ENCODE measurements at places on chromosomes 6 and 20.

- DNase-seq: no peak
Observed at GRCh38 chr20:32067234-32067821, 15.3 kb downstream of the HCK start.

- DNase-seq: no peak
Observed at GRCh38 chr20:24289737-24290481, 179.5 kb upstream of the SYNDIG1 start.

DNA sequence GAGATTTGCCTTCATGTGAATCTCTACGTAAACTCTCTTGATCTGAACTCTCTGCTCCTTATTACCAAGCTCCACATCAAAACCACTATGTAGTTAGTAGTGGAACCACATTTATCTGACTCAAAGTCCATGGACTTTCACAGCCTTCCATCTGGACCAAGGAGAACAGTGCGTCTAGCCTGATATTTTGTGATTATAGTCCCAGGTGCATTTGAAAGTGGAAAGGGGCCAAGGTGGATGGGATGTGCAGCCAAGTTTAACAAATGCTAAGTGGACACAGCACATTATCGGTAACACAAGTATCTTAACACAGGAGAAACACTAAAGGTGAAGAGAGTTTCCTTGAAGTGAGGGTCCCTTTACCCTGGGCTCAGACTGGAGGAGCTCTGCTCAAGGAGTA is 281.2 kb upstream of the SGK1 start:
- no peak for DNase-seq

DNA sequence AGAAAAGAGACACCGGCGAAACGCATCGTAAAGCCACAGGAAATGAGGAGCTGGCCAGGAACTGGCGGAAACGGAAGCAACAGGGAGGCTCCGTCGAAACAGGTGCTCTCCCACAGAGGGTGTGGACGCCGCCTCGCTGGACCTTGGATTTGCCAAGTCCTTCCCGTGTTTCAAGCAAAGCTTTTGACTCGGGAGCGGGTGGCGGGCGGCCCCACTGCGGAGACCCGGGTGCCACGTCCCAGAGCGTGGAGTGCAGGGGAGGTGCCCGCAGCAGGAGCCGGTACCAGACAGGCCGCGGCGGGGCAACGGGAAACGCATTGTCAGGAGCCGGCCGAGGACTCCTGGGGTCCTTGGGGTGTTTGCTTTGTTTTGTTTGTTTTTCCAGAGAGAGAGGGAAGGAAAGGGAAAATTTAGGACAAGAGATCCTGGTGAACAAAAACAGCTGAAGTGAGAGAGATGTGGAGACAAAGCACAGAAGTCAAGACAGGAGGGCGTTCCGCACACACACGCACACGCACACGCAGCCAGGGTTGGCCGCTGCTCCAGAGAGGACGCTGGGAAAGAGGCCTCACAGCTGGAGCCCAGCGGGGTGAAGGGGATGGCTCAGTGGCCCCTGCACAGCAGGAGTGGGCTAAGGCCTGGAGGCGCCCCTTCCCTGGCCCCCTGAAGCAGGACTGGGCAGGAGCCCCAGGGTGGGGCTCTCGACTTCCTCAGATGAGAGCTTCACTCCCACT is 50.9 kb upstream of the CHRNA4 start:
- DNase-seq: no peak

GRCh38 chr20:19252451-19253120 is 40.1 kb downstream of the SLC24A3 start:
- peak; percentile 40 for DNase-seq

GRCh38 chr6:50847890-50848594 is 29.4 kb downstream of the TFAP2B start:
- no peak for DNase-seq

- DNase-seq: no peak
Observed at GRCh38 chr20:31747640-31748039, 8.6 kb downstream of the TPX2 start.

- DNase-seq: no peak
Observed at GRCh38 chr6:126054258-126054702, 67.9 kb downstream of the TRMT11 start.

DNA sequence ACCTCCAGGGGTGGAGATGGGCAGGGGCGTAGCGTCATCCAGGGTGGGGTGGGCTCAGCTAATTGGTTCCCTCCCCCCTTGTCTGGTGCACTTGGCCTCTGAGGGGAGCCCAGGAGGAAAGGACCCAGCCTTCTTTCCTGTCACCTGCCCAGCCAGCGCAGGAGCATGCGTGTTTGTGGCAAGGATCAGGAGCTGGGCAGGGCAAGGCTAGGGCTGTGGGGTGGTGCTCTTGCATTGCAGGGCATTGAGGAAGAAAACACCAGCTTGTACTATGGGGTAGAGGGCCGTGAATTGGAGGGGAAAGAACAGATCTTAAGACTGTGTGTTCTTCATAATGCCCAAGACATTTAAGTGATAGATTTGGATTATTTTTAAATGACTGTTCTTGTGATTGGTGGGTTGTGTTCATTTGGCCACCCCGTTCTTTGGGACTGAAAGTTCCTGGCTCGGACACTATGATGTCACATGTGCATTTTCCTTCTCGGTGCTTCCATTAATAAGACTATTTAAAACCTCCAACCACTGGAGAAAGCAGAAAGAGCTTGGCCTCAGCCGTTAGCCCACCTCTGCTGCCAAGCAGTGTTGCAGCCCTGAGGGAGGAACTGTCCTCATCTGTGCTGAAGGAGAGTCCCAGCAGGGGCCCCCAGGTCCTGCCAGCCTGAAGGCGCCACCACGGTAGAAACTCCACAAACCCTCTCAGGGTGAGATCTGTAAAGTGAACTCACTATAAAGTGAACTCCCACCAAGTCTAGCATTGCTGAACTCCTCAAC is 136.2 kb upstream of the INSM1 start:
- DNase-seq: no peak

DNA sequence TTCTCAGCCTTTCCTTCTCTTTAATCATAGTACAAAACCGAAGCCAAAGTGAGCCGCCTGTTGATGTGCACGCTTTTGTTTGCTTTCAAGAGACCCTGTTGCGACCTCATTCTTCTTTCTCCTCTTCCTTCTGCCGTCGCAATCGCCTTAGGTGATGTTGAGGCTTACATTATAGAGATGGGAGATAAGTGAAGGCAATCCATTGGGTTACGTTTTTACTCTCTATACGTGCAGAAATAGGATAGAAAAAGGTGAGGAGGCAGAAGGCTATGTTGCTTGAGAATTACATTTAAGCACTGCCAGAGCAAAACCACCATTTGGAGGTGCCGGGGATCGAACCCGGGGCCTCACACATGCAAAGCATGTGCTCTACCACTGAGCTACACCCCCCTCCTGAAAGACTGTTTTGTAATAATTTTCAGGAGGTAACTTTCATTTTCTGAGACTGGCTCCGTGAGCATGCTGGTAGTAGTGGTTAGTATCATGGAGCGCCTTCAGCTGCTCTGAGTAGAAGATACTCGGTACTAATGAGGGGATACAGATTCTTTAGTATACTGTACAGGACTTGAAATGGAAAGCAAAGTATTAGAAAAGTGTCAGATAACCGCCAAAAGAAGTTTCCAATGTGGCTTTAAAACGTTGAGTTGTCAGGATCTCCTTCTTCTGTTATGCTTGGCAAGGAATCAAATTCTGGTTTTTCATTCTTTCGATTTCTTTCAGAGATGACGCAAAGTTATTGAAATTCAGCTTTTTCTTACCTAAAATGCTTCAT is 165.6 kb downstream of the TRIM27 start:
- no peak for DNase-seq

- no peak for DNase-seq
Observed at GRCh38 chr20:19009081-19009688, 195.6 kb downstream of the SCP2D1 start.

DNA sequence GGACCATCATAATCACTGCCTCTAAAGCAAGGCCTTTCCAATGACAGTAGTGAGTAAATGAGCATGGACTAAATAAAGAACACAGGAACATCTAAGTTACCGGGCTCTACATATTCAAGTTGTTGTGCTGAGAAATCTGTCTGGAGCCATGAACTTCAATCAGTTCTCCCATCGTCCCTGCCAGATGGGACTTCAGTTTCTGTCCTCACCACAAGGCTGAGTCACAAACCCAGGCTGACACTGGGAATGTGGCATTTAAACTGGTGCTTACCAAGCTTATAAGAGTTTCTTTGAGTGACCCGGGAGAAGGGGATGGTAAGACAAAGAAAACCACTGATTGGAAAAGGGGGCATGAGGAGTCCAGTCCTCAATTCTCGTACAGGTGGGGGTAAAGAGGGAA is 497.0 kb downstream of the MAFB start:
- no peak for DNase-seq

GRCh38 chr20:34643928-34644327 is 33.0 kb downstream of the PIGU start:
- no peak for DNase-seq

DNA sequence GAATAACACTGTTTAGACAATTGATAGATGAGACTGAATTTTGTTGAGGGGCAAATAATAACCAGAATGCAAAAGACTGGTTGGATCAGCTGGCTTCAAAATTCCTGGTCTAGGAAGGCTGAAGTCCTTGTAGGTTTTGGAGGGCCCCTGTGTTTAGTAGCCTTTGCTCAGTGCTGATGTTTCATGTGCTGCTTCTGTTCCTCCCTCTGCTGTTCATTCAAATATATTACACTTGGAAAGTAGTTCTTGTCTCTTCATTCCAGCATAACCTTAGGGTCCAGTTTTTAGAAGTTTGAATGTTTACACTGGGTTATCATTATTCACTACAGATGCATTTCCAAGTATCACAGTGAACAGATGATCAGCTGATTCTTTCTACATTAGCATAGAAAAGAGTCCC is 72.5 kb downstream of the FLRT3 start:
- DNase-seq: peak; percentile 14

GRCh38 chr20:6074145-6074561 is 20.3 kb upstream of the LRRN4 start:
- DNase-seq: no peak

- peak; percentile 21 for DNase-seq
Observed at GRCh38 chr6:74066168-74066871, 370.3 kb downstream of the CD109 start.

DNA sequence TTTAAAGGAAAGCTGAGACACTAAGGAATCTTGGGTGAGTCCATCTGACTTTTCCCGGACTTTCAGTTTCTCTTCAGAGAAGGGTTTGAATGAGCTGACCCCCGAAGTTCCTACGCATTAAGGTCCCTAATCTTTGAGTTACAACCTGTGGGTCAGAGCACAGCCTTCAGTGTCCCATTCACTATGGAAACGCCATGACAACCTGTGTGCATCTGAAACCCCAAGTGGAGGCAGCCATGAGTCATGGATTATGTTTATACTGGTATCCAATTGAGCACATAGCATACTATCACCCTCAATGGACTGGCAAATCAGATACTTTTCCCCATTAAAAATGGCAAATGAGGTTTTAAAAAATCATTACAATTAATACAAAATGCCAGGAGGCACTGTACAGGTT is 11.4 kb downstream of the MYLK4 start:
- peak; percentile 36 for DNase-seq

GRCh38 chr6:108630050-108630714 is 69.5 kb downstream of the FOXO3 start:
- DNase-seq: no peak

DNA sequence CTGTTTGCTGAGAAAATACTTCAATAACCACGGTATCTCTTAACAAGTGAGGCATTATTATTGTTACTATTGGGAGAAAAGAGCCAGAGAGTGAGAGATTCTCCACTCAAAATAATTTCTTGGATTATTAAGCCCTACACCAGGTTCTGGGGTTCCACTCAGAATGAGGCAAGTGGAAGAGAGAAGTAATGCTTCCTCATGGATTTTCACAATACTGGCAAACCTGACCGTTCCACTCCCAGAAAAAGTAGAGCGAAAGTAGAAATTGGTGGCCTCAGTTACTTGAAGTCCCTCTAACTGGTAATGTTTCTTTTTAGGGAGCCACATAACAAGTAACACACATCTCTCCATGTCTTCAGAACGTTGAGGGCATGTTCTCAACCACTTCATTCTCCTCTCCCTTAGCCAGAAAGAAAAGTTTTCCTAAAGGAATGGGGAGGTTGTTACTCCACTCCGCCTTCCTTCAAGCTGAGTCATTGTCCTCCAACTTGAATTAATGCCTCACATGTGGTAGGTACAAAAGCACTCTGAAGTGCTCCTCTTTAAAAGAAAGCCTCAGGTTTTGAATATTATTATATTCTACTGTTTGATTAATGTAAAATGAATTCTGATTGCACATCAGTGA is 1.9 kb downstream of the BAG2 start:
- DNase-seq: peak; percentile 59

DNA sequence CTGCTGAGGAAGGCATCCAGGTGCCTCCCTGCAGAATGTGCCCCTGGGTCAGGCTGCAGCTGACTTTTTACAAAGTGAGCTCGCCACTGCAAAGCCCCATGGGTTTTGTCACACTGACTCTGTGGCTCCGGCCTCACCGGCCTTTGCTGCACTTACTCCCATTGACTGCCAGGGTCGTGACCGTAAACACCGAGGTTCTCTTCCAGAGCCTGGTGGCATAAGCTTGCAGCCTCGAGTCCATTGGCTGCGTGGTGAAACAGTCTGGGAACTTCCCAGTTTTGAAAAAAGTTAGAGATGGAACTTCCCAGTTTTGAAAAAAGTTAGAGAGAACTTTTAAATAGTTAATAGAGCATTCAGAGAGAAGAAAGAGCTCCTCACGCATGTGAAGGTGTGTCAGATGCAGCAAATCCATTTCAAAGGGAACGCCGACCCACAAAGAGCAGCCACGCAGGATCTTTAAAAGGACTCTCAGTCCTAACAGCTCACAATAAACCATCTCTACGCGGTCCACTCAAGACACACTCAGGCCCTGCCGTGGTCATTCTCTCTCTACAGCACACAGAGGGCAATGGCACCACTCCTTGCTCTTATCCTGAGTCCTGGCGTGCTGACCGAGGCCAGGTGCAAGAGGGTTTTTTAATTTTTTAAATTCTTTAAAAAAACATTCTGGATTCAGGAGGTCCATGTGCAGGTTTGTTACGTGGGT is 12.8 kb downstream of the RAMACL start:
- no peak for DNase-seq

GRCh38 chr6:168121303-168121665 is 42.3 kb upstream of the FRMD1 start:
- no peak for DNase-seq

DNA sequence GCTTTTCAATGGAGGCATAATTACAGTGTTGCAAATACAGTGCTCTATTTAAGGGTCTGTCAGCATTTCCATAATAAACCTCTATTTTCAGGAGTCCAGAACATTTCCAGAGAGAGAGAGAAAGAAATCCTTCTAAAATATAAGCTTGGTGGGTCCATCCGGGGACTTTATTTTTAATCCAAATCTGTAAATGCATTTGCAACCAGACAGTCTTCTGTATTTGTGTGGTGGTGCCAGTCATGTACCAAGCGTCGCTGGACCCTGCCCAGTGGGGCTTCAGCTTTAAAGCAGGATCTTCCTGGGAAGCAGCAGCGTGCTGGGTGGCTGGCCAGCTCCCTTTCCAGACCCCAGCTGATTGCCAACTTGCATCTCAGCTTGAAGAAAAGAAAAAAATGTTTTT is 256.5 kb upstream of the SUPT3H start:
- no peak for DNase-seq

DNA sequence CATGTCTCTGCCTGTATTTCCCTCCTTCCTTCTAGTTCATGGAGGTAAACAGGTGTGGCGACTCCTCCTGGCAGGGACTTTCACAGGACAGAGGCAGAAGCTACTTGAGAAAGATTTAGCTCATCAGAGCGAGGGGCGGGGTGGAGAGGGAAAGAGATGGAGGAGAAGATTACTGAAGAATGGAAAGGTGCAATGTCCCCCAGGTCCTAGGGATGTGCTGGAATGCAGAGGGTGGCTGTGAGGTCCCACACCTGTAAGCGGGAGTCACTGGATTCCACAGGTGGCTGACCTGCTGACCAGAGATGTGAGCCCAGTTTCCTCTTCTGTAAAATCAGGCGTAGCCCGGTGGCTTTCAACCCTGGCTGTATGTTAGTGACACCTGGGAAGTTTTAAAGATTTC is 199.2 kb upstream of the SULF2 start:
- DNase-seq: no peak

GRCh38 chr20:64082126-64082731 is 2.0 kb downstream of the LKAAEAR1 start:
- no peak for DNase-seq

Measured in RWPE1 (cell line).